Left lobe of liver (tissue), 2 donors: ENCODE measurements at places on chromosomes 7 and 10. TPM values are rescaled to one million over a fixed set of nuclear protein-coding genes. Genes with fewer than 3 reads are reported as not detected.

DNA sequence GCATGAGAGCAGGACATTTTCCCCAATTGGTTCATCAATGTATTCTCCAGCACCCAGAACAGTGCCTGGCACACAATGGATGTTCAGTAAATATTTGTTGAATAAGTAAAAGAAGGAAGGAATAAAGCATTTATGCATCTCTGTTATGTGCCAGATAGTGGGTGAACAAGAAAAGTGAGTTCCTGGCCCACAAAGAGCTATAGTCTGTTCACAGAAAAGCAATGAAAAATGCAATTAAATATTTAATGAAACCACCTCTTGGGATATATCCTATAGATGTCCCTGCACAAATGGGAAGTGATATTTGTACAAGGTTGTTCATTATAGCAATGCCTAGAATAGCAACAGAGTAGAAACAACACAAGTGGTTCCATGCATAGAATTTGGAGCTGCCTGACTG, 2.1 kb downstream of the ABCA13 start:
- no peak for DNase-seq

DNA sequence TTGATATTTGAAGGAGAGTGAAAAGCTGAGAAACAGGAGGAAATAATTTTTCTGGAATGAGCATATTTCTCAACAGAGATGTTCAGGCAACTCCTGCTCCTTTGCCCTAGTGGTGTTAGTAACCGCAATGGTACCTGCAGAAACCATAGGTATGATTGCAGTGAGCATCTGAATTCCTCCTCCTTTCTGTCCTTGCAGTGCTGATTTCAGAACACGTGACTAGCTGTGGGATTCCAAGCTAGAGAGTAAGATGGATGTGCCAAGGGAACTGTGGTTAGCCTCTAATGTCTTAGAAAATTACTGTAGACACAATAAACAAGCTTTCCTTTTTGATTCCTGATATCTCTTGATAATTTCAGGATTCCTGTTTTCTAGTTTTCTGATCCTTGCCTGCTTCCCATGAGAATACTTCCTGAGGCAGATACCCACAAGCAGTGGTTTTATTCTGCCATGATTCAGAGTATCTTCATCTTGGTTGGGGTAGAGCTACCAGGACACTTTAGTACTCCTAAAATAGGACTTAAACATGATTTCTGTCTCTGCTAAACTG, 27.5 kb downstream of the LRGUK start:
- no peak for DNase-seq

- DNase-seq: no peak
These were observed 11.9 kb downstream of the CHST3 start for GRCh38 chr10:71975871-71976725.

DNA sequence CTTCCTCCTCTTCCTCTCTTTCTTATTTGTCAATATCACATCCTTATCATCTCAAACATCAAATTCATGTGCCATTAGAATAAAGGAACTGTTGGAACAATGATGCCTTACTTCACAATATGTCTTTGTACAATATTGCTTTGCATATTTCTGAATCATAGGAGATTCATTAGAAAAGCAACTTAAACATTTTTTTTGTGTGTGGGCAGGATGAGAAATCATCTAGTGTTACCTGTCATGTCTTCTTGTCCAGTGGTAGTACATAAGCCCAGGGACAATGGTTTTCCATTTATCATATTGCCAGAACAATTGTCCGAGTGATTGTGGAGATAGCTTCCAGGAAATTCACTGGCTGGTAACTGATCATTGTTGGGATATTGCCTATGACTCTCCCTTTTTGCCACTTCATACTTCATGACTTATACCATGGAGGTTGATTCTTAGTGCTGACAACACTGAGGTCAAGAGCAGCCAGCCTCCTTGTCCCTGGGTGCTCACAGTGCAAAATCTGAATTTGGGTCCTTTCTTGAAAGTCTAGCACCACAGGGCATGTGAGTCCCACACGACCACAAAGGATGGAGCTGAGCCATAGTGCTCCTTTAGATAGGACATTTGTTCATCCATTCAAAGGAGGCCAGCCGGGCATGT, 215.0 kb downstream of the MDFIC start:
- DNase-seq: no peak

DNA sequence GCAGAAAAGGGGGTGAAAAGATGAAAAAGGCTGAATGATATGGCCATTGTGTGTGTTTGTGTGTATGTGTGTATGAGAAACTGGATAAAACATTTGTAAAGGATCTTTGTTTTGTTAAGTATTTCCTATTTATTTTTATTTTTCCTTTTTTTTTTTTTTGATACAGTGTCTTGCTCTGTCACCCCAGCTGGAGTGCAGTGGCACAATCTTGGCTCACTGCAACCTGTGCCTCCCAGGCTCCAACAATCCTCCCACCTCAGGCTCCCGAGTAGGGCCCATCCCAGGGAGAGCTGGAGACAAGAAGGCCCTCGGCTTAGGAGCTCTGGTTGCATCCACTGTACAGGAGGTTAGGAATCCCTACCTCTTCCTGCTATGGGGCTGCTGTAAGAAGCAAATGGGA, 6.9 kb upstream of the CALML5 start:
- DNase-seq: no peak

GRCh38 chr7:93352881-93353280, 120.7 kb downstream of the VPS50 start:
- DNase-seq: no peak

DNA sequence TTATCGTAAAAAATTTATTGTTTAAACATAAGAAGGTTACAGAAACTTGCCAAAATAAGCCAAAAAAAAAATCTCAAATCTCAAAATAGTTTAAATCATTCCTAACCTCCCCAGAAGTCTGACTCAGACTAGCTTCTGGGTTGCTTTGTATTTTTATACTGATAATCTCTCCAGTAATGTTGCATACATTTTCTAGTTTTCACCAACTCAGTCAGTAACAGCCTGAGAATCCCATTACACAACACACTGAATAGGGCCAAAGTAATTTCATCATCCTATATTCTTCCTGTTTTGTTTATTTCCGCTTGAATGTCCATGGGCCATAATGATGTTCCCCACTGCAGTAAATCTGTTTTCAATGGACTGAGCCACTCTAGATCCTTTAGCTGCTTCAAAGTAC, 478.5 kb downstream of the GPAM start:
- DNase-seq: no peak

GRCh38 chr10:48330269-48330668, 23.8 kb downstream of the MAPK8 start:
- no peak for DNase-seq

GRCh38 chr10:110355141-110355831, 50.6 kb upstream of the SMNDC1 start:
- no peak for DNase-seq

- DNase-seq: no peak
These were observed 9.1 kb upstream of the PROSER2 start for GRCh38 chr10:11813855-11814567.

GRCh38 chr7:127890726-127891125, 140.5 kb downstream of the LRRC4 start:
- DNase-seq: no peak

DNA sequence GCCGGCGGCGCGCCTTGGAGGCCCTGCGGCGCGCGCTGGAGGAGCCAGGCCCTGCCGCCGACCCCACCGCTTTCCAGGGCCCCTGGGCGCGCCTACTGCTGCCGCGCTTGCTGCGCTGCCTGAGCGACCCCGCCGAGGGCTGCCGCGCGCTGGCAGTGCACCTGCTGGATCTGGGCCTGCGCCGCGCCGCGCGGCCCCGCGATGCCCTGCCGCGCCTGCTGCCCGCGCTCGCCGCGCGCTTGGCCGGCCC, 280 bp downstream of the DNAAF5 start:
- no peak for DNase-seq

DNA sequence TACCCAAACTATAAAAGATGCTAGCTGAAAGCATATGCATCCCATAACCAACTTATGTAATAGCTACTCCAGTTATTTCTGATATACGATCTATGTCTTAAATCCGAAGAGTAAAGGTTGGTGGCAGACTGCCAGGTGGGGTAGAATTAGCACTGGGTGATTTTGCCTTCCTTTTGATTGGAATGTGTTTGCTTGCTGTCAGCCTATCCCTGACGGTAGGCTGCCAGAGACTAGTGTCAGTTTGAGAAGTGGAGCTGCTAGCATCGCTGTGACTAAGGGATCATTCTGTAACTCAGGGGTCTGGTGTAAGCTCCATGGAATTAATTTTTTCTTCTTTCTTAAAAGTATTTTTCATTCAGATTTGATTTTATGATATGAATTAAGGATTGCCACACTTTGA, 9.5 kb upstream of the SEM1 start:
- DNase-seq: no peak

DNA sequence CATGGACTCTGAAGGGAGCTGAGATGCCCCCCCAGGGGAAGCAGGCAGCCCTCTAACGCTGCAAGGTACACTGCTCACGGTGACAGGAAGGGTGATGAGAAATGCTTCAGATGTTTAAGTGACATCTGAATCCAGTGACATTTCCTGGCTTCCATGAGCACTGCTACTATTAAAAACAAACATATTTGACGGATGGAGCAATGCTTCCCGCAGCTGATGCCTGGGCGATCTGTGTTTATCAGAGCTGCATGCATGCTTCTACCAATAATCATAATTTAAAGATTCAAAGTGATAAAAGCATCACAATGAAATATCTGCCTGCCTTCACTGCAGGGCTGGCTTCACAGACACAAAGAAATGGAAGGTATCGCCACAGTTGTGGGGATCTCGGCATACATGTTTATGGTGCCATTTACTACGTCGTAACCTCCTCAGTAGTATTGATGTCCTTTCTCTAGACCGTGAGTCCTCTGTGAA, 66.1 kb upstream of the AOAH start:
- no peak for DNase-seq

- DNase-seq: no peak
These were observed 153.1 kb upstream of the MEOX2 start for GRCh38 chr7:15839416-15840100.

- no peak for DNase-seq
These were observed 28.6 kb upstream of the TMEM178B start for GRCh38 chr7:141045126-141045841.

The EPHA1 gene
- 39.6 TPM for total RNA-seq

The NUDT13 gene
- total RNA-seq: 2.7 TPM

The GNAT3 gene
- not detected for total RNA-seq

The ASZ1 gene
- total RNA-seq: not detected

The C10orf88 gene
- 1.9 TPM for total RNA-seq

The RAPGEF5 gene
- 21.2 TPM for total RNA-seq

The IGFBP1 gene
- 13.7 TPM for total RNA-seq

The SPDYE9 gene
- total RNA-seq: not detected

The STOX1 gene
- 0.60 TPM for total RNA-seq

The PDK4 gene
- total RNA-seq: 77.4 TPM
